ENCODE measurements at places on chromosomes 6 and 20.

DNA sequence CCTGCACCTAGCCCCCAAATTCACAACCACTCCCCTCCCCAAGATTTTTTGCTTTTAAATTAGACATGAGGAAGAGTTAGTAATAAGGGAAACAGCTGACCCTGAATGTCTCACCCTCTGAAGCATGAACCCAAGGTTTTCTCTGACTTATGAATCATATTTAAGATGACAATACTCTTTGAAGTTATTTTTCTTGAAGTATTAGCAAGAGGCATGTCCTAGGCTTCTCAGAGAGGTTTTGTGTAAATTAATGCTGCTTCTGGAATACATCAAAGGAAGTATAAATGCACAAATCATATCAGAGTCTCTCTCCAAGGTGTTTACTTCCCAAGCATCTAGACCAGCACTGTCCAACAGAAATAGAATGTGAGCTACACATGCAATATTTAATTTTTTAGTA lies 408.1 kb upstream of the MARCKS start:
- no peak for DNase-seq

DNA sequence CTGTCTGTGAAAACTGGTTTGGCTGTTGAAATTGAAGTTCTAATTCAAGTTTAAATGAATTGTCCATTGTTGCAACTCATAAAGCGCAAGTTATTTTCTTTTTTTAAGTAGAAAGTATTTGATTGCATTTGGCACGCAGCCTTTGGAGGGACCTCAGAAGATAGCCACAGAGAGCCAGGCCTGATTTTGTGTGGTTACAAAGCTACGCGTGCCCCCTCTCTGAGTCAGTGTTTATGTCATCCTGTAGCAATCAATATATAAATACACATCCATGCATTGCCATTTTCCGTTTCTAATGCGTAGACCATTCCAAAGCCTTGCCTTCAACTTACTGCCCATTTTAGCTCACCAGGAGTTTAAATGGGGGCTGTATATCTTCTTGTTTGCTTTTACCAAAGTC lies 173.2 kb downstream of the TMEM242 start:
- no peak for DNase-seq

- DNase-seq, result no peak
Measured at GRCh38 chr6:115972679-115973078, 88.0 kb downstream of the FRK start.

DNA sequence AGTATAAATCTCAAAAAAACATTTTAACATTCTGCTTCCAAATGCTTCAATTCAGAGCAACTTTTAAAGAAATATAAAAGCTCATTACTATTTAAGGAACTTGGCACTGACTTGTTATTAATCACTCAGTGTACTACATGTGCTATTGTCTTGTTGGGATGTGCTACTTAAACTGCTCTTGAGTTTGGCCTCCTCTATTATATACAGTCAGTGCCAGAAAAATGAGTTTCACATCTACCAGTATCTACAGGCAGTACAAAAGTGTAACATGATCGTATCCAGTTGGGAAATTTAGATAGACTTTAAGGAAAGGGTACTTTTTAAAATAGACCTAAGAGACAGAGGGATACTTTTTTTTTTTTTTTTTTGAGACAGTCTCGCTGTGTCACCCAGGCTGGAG lies 627.3 kb upstream of the SLC35B3 start:
- no peak for DNase-seq

DNA sequence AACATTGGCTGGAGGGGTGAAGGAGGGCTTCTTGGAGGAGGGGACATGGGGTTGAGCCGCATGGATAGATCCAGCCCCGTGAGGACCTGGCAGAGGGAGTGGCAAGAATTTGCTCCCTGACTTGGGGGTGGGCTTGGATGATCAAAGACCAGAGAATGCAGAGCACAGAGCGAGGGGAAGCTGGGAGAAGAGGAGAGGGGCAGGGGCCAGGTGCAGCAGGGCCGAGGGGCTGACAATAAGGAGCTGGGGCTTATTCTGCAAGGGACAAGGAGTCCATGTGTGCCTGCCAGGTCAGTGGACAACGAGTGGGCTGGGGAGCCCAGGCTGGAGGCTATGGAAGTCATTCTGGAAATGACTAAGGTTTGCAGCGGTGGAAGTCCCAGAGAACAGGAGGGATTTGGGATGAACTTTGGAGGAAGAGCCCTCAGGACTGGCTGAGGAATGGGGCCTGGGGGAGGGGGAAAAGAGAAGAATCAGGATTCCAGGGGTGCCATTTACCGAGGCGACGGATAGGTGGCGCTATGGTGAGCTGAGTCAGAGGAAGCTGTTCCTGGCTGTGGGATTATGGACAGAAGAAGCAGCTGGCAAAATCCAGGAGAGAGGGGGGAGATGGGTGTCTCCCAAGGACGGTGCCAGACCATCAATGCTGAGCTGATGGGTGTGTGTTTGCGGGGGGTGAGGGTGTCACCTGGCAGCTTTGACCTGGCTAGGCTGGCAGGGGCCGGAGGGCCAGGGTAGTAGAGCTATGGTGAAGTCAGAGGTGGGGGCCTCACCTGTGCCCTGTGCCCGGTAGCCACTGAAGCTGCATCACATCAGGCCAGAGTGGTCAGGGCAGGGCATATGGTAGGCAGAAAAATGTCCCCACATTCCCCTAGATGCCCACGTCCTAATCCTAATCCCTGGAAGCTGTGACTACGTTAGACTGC lies 7.8 kb downstream of the KCNG1 start:
- DNase-seq, result peak; percentile 24

All from activated CD8-positive, alpha-beta T cell treated with anti-CD3 and anti-CD28 coated beads, Interleukin-2, amount 10 ng/mL, durations not matched to agents 7 days and 5 days (primary cell).